Substantia nigra (tissue), 51 donors: ENCODE measurements at places on chromosomes 6 and 20.

DNA sequence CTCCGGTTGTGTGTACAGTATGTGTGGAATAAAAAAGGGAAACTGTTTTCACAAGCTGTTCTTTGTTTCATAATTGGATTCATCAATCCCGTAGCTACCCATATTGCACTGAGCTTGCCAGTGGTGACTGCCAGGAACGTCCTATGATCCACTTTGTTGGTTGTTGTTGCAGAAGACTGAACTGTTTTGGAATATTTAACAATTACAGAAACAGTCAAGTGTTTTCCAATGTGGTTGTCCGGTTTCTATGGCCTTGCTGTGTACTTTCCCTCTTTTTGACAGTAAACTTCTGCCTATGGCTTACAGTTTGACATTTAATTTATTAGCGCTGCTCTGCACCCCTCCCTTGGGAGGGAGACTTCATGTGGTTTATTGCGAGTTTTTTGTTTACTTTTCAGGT lies 141.2 kb downstream of the DTNBP1 start:
- no peak for DNase-seq

GRCh38 chr20:3248993-3249347 lies 10.0 kb upstream of the SLC4A11 start:
- DNase-seq = no peak

GRCh38 chr6:128516514-128516898 lies 3.9 kb downstream of the PTPRK start:
- DNase-seq = no peak

DNA sequence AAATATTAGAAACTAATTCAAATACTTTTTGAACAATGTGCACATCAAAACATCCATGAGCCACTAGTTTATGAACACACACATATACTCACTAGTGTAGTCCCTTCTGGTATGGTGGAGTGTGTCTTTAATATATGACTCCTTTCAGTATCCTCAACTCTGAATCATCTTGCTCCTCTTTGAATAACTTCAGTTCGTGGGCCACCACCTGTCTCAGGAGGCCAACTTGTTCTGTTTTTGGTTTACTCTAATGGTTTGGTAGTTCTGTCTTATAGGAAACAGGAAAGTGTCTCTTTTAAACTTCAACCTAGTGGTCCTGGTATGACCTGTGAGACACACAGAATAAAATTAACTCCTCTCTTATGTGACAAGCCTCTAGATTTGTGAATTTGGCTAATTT lies 55.6 kb downstream of the ZNF292 start:
- no peak for DNase-seq
